ENCODE measurements at places on chromosomes 4 and X.

- no peak for DNase-seq
These were observed 55.0 kb upstream of the GAB1 start for GRCh38 chr4:143281507-143282190.

DNA sequence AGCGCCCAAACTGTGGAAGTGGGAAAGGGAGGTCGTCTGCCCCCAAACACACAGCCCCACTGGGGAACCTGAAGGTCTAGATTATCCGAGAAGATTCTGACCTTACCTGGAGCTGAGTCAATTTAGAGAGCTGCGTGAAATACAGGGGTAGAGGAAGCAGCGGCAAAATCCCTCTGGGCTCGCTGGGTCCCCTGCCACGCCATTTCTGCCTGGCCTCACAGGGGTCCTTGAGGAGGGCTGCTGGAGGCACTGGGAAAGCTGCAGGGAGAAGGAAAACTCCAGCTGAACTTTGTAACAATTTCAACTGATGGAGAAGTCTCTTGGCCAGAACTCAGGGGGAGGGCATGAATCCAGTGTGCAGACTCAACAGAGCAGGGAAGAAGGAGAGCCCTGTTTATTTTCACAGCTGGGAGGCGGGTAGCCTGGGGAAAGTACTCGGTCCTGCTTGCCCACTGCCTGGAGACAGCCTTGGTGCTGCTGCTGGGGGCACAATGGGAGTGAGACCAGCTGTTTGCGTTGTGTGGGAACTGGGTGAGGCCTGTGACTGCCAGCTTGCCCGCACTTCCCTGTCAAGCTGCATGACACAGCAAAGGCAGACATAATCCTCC, 93.2 kb upstream of the MAPK10 start:
- no peak for DNase-seq

DNA sequence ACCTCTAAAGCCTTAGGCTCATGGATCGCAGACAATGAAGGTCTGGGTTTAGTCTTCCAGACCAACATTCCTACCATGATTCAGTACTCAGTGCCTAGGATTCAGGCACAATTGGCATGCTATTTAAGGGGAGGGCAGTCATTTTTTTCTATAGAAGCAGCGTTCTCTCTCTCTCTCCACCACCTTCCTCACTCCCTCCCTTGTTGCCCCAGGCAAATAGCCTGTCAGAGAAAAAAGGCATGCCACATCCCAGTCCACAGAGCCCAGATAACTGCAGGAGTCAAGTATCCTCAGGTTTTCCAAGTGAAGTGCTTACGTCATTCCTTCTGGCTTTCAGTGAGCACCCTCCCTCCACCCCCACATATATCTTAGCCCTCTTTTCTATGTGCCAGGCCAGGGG, 533.0 kb downstream of the BCOR start:
- DNase-seq = no peak

DNA sequence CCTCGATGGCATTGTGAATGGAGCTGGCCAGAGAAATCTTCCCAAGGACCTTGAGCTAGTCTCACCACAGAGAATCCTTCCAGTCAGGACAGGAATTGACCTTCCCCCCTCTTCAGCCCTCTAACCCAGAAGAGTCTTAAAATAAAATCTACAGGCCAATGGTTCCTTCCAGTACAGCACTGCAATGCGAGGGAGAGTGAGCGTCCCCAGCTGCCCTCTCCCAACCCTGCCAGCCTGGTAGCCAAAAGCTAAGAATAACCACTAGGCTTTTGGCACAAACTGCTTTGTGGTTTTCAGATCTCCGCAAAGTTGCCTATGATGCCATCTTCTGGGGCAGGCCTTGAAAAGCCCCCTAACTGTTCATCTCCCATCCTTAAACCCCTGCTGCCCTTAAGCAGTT, 175.1 kb downstream of the AR start:
- no peak for DNase-seq

GRCh38 chrX:54529151-54529550, 868 bp upstream of the GNL3L start:
- no peak for DNase-seq

- no peak for DNase-seq
These were observed 523.8 kb upstream of the CPEB2 start for GRCh38 chr4:14478504-14478903.

GRCh38 chr4:143438710-143439109, 74.8 kb upstream of the SMARCA5 start:
- DNase-seq = no peak

DNA sequence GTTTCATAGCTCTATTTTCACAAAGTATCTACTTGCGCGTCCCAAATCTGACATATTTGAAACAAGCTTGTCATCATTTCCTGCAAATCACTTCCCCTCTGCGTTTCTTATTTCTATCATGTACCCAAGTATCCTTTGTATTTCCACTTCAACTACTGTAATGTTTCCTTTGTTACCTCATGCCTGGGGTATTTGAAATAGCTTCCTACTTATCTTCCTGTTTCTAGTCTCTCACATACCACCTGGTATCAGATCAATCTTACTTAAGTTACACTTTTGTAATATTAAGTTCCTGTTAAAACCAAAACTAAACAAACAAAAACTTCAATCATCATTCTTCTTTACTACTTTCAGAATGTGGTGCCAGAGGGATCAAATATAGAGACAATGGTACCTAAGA, 93.6 kb upstream of the SMAD1 start:
- no peak for DNase-seq

- no peak for DNase-seq
These were observed 121.9 kb downstream of the SMIM20 start for GRCh38 chr4:26035921-26036320.

DNA sequence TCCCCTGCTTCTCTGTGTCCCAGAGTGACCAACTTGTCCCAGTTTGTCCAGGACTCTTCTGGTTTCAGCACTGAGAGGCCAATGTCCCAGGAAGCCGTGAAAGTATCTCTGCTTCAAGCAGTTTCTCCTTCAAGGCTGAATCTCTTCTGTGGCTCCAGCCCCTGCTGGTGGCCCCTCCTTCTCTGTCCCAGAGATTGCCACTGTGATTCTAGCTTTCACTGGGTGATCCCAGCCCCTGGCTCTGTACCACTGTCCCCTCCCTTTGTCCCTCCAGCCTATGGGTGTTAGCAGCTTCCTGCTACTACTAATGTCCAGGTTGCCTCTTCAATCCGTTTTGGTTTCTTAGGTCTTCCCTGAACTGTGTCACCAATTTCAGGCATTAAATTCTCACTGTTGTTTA, 70.5 kb downstream of the SOX3 start:
- DNase-seq = no peak

DNA sequence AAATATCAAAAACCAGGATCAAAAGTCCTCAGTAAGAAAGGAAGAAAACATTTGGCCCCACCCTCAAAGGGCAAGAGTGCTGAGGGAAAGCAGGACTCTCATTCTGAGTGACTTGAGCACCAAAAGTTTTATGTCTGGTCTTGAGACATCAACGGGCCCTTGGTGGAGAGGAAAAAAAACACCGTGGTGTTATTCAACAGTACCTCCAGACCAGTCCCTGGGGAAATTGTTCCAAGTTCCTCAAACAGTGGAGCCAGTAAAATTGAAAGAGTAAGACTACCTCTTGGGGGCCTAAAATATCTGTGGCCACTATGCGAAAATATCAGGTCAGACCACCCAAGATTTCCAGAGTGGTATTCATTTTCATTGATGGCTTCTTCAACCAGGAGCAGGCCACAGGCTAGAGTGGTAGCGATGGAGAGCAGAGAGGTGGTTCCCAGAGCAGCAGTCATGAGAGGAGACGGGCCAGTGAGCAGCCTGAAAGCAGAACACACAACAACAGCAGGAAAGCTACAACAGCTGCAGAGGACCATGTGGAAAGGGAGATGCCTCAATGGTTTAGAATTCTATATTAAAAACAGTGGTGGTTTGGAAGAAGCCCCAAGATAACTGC, 63.7 kb upstream of the RPL34 start:
- DNase-seq = no peak

DNA sequence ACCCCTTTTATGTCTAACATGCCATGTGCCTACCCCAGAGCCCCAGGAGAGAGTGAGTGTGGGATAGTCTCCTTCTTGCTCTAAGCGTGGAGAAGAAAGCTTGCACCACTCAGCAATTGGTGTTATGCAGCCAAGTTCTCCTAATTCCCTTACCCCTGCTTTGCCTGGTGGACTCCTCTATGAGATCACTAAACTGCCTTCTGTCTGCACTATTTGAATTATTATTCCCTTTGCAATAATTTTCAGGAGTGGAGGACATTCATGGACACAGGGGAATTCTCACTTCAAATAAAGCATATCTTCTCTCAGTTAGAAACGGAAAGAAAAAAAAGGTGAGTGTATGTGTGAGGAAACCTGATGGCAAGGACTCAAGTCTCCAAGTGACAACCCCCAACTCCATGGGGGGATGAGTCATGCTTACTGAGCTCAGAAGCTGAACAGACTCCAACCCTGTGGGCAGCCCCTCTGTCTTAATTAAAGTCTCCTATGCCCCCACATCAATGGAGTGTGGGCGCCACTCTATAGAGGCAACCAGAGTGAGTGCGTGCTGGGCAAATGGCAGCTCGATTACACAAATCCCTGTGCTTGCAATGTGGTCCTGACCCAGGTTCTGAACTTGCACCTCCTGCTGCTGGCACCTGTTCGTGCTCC, 381.9 kb downstream of the RAB28 start:
- DNase-seq = no peak

- DNase-seq = no peak
These were observed 8.7 kb upstream of the TBC1D9 start for GRCh38 chr4:140764785-140765392.

DNA sequence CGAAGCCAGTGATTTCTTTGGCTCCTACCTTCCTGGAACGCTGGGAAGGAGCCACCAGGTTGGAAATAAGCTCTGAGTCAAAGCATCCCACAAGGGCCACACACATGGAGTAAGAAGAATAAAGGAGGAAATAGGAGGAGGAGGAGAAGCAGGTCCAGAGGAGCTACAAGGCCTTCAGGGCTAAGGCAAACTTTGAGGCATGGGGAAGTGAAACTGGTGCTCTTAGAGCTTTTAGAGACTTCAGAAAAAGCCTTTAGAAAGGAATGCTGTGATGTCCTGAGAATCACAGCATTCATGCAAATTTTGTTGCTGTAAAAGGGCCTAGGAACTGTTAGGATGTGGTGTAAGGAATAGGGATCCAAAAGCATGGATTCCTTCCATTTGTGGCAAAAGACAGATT, 135.9 kb upstream of the ARHGEF9 start:
- DNase-seq = no peak

- no peak for DNase-seq
These were observed 17.5 kb upstream of the USP9X start for GRCh38 chrX:41067721-41068120.

DNA sequence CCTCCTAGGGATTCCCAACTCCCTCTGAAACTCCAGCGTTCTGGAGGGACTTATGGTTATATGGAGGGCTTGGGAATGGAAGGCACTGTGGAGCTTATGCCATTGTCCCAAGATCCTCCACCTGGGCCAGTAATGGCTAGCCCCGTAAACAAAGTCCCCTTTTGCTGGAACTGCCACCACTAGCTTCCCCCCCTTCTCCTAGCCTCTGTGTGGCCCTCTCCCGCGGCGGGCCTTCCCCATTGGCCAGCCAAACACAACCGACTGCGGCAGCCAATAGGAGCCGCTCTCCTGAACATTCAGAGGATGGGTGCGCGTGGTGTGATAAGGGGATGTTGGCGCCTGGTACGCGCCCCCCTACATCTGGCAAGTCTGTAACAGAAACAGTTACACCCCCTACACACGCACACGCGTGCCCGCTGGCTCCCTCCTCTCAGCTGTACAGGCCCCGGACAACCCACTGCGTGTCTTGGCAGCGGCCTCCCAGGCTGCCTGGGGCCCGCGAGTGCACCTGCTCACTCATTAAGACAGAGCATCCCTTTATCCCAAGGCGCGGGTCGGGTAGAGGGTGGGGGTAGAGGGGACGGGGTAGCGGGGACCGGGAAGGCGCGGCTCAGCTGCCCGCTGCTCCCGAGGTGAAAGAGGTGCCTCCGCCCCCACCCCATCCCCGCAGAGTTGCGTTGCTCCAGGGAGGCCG, 863 bp upstream of the RAB33A start:
- DNase-seq = peak; percentile 36

- no peak for DNase-seq
These were observed 93.9 kb upstream of the IL13RA1 start for GRCh38 chrX:118633530-118633929.

- DNase-seq = no peak
These were observed 193.9 kb downstream of the ANK2 start for GRCh38 chr4:113243312-113243711.

DNA sequence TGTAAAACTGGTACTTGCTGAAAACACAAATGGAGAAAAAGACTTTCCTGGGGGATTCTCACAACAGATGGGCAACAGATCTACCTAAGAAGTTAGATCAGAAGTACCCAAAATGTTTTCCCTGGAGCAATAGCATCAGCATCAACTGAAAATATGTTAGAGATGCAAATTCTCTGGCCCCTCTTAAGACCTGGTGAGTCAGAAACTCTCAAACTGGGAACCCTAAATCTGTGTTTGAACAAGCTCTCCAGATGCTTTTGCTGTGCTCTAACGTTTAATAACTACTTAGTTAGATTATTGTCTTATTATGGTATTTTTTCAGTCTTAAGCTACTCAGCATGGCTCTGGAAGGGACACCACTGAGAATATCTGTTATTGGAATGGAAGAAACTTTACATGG, 55.2 kb upstream of the TRPC3 start:
- DNase-seq = no peak

- DNase-seq = no peak
These were observed 99.4 kb upstream of the IL1RAPL1 start for GRCh38 chrX:28487818-28488217.

DNA sequence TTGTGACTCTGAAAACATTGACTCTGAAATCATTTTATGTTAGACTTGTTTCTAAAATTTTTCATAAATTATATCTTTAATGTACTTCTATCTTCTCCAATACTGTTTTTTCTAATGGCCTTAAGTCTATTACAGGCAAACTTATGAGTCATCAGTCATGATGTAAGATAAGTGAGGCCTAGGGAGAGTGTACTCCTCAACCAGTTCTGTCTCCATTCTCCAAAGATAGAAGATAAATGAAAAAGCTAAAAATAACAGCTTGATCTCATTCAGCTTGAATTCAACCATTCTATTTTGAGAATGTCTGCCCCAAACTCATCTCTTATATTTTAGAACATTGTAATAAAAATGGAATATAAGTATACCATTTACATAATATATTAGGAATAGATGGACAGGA, 34.5 kb downstream of the STBD1 start:
- no peak for DNase-seq

GRCh38 chrX:13468096-13468495, 101.3 kb upstream of the EGFL6 start:
- DNase-seq = no peak

DNA sequence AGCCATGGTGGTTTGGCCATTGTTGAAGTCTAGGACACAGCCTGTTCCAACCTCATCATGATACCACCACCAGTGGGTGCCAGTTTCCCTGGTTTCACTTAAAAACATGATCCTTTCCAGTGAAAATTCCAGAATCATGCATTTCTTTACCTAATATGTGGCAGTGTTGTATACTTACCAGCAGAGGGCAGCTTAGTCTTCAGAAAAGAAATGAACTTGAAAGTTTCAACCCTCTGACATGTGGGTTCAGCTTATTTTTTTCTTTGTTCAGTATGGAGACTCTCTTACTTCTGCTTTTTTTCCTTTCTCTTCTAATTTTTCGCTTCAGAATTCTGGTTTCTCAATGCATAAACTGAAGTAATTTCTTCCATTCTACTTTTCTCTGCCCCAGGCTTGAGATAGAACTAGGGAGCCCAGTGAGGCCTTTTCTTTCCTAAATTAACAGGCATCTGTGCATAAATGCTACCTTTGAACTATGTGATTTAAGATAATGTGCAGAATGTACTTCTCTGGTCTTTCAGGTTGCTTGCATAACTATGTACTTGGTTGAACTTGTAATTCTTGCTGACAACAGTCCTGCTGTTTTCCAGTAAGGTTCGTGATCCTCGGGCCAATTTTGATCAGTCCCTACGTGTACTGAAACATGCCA, 10.7 kb downstream of the LIAS start:
- no peak for DNase-seq

- DNase-seq = no peak
These were observed 28.9 kb downstream of the CASP3 start for GRCh38 chr4:184620212-184620867.

Measured in memory B cell (primary cell).